ENCODE measurements at places on chromosomes 3 and 15.

DNA sequence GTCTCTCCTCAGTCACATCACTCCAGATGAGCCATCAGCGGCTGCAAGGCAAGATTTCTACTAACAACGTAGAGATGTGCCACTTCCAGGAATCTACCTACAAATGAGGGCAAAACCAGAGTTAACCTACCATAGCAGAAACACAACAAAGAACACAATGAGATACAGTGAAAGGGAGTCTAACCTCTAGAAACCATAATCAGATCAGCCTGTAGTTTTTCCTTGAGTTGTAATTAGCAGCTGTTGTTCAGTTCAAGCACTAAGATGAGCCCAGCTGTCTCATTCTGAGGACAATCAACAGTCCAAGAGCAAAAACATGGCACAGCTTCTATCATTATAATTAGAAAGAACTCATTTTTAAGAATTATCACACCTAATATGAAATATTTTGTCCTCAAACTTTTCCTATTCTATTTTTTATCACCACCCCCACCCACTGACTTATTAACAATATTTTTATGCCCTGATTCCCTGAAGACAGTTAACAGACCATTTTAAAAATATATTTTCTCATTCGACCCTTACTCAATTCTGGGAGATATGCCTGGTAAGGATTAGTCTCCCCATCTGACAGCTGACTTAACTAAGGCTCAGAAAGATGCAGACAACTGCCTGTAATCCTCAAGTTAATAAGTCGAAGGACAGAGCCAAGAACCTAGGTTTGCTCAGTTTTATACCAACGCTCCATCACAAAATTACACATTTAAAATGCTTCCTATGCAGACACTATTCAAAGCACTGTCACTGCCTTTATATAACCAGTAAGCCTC lies 50.1 kb downstream of the MAGI1 start:
- H3K27me3 ChIP-seq: no peaks in the 10 kb centered on the region
- H3K27ac ChIP-seq: no peak overlapping the region
- no peak for DNase-seq
- no peaks in the 10 kb centered on the region for H3K36me3 ChIP-seq

GRCh38 chr3:123038751-123039150 lies 11.2 kb upstream of the SEMA5B start:
- H3K27ac ChIP-seq: no peak overlapping the region
- no peak for DNase-seq
- no peak overlapping the region for H3K4me3 ChIP-seq
- H3K27me3 ChIP-seq: peaks cover 42% of the 10 kb centered on the region
- peaks cover 21% of the 10 kb centered on the region for H3K4me1 ChIP-seq

DNA sequence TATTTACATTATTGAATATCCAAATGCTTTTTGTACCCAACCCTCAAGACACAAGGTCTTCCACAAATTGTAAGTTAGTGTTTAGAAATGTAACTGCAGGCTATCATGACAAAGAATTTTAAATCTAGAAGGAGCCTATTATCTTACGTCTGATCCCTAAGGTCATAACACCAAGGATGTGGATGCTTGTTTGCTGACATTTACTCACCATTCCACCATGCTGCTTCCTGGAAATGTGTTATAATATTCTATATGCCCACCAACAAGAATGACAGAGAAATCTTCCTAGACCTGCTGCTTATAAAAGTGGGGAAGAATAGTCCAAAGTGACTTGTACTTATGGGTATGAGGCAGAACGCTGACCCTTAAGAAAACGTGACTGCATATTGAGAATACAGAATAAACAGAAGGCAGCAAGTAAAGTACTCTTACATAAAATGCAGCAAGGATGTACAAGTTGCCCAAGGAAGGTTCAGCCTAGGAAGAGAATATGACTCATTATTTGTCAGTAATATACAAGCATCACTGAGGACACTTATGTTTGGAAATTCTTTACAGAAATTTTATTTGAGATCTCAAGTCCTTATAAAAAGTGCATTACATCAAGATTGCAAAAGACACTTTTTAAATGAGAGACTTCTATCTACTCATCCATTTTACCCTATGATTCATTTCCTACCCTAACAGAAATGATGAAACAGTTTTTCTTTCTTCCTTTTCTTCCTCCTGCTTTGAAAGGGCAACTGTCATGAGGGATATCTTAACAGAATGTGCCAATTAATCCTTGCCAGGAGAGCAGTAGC lies 59.6 kb downstream of the ESYT3 start:
- H3K36me3 ChIP-seq: peaks cover 2% of the 10 kb centered on the region
- DNase-seq: no peak
- no peaks in the 10 kb centered on the region for H3K27me3 ChIP-seq
- peaks cover 5% of the 10 kb centered on the region for H3K4me1 ChIP-seq
- H3K27ac ChIP-seq: no peak overlapping the region
- H3K4me3 ChIP-seq: no peak overlapping the region

DNA sequence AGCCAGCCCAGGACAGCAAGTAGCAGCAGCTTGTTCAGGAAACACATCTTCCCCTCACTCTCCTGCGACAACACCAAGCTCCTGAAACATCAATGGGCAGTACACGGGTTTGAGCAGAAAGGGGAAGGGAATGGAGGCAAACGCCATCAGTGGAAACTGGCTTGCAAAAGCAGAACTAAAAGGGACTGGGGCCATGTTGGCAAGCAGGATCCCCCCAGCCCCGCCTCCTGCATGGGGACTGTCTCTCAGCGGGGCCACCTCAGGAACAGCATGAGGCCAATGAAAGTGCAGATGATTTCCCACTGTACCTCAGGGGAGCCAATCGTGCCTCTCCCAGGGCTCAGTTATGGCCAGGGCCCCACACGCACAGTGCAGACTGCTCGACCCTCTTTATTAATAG lies 6.8 kb downstream of the CDAN1 start:
- no peaks in the 10 kb centered on the region for H3K27me3 ChIP-seq
- peaks cover 30% of the 10 kb centered on the region for H3K36me3 ChIP-seq
- peaks cover 1% of the 10 kb centered on the region for H3K4me1 ChIP-seq

DNA sequence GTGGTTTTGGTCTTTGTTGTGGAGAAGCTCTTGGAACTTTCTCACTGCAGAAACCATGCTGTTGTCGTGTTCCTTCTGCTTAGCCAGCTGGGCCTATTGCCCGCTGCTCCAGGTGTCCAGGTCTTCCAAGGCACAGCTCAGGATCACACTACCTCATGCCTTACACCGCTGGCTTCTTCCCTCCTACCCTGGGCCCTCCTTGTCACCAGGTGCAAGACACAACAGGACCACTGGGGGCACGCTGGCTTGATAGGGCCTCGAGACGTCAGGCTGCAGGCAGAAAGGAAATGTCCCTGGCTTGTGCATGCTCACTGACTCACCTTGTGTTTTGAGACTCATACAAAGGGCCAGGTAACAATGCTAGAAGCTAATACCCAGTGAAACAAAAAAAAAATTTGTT lies 32.3 kb downstream of the PAQR9 start:
- peaks cover 6% of the 10 kb centered on the region for H3K27me3 ChIP-seq
- no peak overlapping the region for H3K4me3 ChIP-seq
- H3K4me1 ChIP-seq: no peaks in the 10 kb centered on the region
- DNase-seq: no peak
- H3K36me3 ChIP-seq: no peaks in the 10 kb centered on the region

GRCh38 chr3:41365973-41366372 lies 166.7 kb downstream of the CTNNB1 start:
- no peak overlapping the region for H3K27ac ChIP-seq
- no peak overlapping the region for H3K4me3 ChIP-seq
- no peaks in the 10 kb centered on the region for H3K36me3 ChIP-seq
- no peak for DNase-seq

- H3K27me3 ChIP-seq: no peaks in the 10 kb centered on the region
- no peak overlapping the region for H3K4me3 ChIP-seq
- DNase-seq: peak; percentile 44
- H3K36me3 ChIP-seq: peaks cover 44% of the 10 kb centered on the region
These were observed 12.9 kb downstream of the IDH3A start for GRCh38 chr15:78162038-78162437.

DNA sequence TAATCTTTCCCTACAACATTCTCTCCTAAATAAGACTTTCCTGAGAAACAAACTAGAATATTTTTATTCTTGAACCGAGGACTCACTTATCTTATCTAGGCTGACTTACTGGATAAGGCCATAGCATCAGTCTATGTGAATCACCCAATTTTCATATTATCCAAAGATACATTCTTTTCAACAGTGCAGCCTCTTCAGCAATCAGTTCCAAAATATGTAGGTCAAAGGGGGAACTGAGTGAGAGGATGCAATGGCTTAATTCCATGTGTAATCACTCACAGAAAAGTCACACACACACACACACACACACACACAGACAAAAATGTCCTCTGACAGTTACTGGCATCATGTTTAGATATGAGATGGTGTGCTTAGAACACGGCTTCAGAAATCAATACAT lies 31.5 kb upstream of the MECOM start:
- H3K27ac ChIP-seq: no peak overlapping the region
- no peaks in the 10 kb centered on the region for H3K36me3 ChIP-seq
- H3K4me1 ChIP-seq: peaks cover 18% of the 10 kb centered on the region
- peaks cover 16% of the 10 kb centered on the region for H3K27me3 ChIP-seq
- DNase-seq: no peak

DNA sequence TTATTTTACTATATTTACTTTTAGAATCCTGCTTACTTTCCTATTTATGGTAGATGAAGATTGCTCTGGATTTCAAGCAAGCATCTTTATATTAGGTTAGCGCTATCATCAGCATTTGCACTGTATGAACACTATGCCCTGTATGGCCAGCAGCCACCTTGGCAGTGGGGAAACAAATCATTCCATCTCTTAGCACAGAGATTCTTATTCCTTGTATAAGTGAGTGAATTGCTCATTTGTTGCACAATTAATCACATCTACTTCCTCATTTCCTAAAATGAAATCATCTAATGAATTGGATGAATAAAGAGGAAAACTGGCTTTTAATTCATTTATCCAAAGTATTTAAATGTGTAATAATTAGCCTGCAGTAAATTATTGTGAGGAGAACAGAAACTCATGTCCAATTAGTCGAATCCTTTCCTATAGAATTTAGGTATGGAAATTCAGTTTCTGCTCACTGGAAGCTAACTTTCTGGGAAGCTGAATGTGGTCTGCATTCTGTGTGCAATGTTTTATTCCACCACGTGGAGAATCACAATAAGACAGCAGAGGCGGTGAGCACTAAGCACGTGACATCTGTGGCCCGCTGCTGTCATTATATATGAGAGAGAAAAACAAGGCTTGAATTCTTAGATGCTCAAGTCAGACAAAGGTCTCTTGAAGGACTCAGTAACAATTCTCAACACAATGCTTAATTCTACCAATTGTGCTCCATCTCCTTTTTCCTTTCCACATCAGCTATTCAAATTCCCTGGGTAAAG lies 93.4 kb downstream of the PEX5L start:
- no peak overlapping the region for H3K4me3 ChIP-seq
- H3K27ac ChIP-seq: no peak overlapping the region
- no peaks in the 10 kb centered on the region for H3K4me1 ChIP-seq
- H3K27me3 ChIP-seq: peaks cover 13% of the 10 kb centered on the region
- no peaks in the 10 kb centered on the region for H3K36me3 ChIP-seq

- H3K27ac ChIP-seq: no peak overlapping the region
- H3K4me3 ChIP-seq: no peak overlapping the region
- peaks cover 36% of the 10 kb centered on the region for H3K4me1 ChIP-seq
- H3K27me3 ChIP-seq: peaks cover 9% of the 10 kb centered on the region
These were observed 52.9 kb upstream of the MYZAP start for GRCh38 chr15:57538821-57539220.

DNA sequence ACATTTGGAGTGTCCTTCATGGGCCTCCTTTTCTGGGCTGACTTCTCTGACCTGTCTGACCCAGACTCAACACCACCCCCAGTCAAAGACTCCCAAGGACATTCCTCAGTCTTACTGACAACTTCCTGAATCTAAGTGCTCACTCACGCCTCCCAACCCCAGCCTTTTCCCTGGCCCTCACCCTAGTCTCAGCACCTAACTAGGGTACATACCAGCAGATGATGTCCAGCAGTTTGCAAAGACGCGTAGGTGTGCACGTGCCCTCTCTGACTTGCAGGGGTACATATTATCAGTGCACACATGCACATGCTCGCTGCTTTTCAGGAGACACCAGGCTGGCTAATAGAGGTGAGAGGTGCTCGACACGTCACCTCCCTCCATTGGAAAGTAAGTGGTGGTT lies 38.7 kb upstream of the SLCO2A1 start:
- H3K36me3 ChIP-seq: no peaks in the 10 kb centered on the region
- no peaks in the 10 kb centered on the region for H3K27me3 ChIP-seq
- no peak overlapping the region for H3K4me3 ChIP-seq
- peaks cover 37% of the 10 kb centered on the region for H3K4me1 ChIP-seq

GRCh38 chr15:69602921-69603320 lies 150.3 kb downstream of the RPLP1 start:
- no peaks in the 10 kb centered on the region for H3K36me3 ChIP-seq
- H3K4me3 ChIP-seq: no peak overlapping the region
- H3K27ac ChIP-seq: no peak overlapping the region

DNA sequence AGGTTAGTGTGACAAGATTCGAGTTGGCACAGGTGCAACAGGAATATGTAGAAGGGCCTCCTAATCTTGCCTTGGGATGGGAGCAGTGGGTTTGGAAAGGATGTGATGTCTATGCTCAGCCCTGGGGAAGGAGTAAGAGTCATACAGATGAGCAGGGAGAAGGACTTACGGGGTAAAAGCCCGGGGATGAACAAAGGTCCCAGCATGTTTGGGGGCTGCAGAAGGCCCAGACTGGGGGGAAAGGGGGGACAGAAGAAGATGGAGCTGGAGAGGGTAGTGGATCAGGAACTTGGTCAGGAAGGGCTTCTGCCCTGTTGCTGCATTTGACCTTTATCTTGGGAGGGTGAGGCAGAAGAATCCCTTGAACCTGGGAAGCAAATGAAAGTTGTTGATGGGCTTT lies 240.1 kb upstream of the ST8SIA2 start:
- H3K4me1 ChIP-seq: no peaks in the 10 kb centered on the region
- H3K4me3 ChIP-seq: no peak overlapping the region
- no peak overlapping the region for H3K27ac ChIP-seq
- DNase-seq: no peak
- H3K36me3 ChIP-seq: no peaks in the 10 kb centered on the region

GRCh38 chr15:26065723-26066122 lies 202.6 kb upstream of the ATP10A start:
- H3K27ac ChIP-seq: no peak overlapping the region
- no peak for DNase-seq
- H3K36me3 ChIP-seq: no peaks in the 10 kb centered on the region
- no peak overlapping the region for H3K4me3 ChIP-seq
- H3K4me1 ChIP-seq: no peaks in the 10 kb centered on the region
- H3K27me3 ChIP-seq: peaks cover 40% of the 10 kb centered on the region

GRCh38 chr3:64185436-64185835 lies 39.8 kb downstream of the PRICKLE2 start:
- H3K27ac ChIP-seq: peak overlapping the region; percentile 93
- H3K4me3 ChIP-seq: no peak overlapping the region
- H3K4me1 ChIP-seq: peaks cover 67% of the 10 kb centered on the region
- H3K36me3 ChIP-seq: no peaks in the 10 kb centered on the region
- no peak for DNase-seq

DNA sequence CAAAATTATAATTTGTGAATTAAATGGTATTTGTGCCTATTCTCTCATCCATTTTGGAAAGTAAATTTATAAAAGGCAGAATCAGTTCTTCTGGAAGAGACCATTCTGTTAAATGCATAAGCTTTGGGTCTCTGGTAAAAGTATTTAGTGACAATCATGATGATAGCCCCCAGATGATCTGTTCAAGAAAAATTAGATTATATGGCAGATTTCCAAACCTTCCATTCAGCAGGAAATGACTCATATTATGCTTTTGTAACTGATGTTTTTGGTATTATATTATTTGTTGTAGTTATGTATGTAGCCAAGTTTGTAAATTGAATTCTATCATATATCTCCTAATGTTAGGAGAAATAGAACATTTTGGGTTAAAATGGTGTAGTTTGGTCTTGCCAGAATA lies 340.8 kb upstream of the DPH6 start:
- H3K27ac ChIP-seq: peak overlapping the region; percentile 12
- H3K4me3 ChIP-seq: no peak overlapping the region
- DNase-seq: no peak
- no peaks in the 10 kb centered on the region for H3K27me3 ChIP-seq
